Natural killer cell (primary cell): ENCODE measurements at places on chromosomes 4 and X.

- peak; percentile 89 for DNase-seq
Measured at GRCh38 chrX:153926858-153927671, 1.0 kb upstream of the ARHGAP4 start.

DNA sequence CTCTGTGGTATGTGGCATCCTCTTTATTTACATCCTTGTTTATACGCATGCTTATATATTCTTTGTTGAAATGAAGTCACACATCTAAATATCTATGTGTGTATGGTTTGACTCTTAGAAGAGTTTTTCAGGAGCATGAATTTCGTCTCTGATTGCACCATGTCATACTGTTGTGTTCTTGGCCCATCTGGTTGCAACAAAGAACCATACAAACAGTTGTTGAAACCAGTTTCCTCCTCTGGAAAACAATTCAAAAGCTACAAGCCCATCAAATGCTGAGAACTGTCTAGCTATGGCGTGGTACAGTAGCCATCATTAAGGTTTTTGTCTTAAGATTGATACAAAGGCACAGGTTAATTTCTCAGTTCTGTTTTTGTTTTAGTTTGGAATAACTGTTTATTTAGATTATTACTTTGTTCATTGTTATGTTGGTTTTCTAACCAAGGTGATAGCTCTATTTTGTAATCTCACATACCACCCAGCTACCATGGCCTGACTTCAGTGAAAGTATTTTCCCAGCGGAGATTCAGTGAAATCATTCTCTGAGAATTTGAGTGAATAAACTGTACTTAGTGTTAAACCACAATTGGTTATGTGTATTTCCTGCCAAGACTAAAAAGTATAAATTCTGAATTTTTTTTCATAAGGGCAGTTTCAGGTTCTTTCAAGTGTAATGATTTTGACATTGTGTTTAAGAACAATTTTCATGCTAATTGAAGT lies 91.0 kb downstream of the ARHGAP24 start:
- DNase-seq, result no peak

DNA sequence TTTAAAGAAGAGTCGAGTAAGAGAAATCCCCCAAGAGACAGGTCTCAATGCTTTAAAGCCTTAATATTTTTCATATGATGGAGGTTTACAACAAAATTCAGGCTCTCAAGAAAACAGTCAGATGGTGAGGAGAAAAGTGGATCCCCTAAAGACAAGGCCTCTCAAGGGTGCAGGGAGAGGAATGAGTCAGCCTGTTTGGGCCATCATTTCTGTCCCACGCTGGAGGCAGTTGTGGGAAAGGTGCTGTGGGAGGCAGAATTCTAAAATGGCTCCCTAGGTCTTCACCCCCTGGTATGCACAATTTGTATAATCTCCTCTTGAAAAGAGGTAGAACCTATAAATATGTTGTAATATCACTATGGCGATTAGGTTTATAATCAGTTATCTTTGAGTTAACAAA lies 4.6 kb upstream of the TIFA start:
- DNase-seq, result no peak

GRCh38 chr4:10971800-10972401 lies 287.3 kb upstream of the CLNK start:
- DNase-seq, result no peak

GRCh38 chr4:120062663-120063195 lies 3.9 kb downstream of the MAD2L1 start:
- no peak for DNase-seq

DNA sequence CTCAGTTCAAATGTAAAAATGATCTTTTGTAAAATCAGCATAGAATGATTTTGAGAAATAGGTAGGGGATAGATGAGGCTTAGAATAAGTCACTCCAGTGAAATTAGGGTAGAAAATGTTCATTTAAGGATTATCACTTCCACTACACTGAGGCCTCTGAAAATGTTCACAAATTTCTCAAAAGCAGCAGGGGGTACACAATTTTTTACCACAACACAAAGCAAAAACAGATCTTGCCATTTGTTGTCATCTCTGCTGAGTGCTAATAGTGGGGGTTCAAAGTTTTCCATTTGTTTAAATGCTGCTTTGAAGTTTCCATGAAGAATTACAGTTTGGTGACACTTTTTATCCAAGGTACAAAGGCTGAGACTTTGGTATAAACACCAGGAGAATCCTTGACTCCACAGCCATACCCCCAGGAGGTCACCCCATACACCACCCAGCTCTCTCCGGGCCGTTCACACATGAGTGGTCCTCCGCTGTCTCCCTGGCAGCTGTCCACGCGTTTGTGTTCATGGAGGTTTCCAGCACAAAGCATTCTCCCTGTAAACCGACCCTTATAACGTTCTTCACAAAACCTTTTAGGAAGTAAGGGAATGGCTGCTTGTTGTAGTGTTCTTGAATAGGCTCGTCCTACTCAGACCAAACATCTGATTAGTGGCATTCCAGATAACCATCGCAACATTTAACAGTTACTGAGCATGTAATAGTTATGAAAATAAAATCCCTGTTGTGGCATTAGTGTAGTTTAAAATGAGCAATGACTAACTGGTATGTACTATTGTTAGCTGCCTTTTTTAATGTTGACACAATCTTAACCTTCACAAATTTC lies 71.0 kb downstream of the PRSS12 start:
- DNase-seq, result no peak
